ENCODE measurements at places on chromosomes 1 and 21.

- DNase-seq: no peak
These were observed 28.4 kb downstream of the FCRL5 start for GRCh38 chr1:157523774-157524493.

GRCh38 chr1:223133306-223133823, 9.7 kb downstream of the TLR5 start:
- no peak for DNase-seq

- no peak for DNase-seq
These were observed 57.1 kb downstream of the ZC3H11B start for GRCh38 chr1:219555806-219556205.

DNA sequence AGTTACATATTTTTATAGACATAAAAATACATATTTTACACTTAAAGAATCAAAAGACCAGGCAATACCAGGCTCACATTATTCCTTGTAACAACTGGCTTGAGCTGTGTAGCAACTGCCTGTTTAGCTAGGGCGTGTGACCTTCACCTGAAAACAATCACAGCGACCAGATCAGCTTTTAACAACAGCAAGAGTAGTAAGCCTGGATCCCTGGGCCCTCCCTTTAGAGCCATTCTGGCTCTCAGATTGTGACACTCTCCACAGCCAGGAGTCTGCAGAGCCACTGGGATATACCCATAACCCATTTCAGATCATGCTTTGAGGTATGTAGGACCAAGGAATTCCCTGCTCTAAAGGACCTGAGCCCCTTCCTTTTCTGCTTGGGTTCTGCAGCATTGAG, 29.4 kb upstream of the GNG4 start:
- DNase-seq: no peak

DNA sequence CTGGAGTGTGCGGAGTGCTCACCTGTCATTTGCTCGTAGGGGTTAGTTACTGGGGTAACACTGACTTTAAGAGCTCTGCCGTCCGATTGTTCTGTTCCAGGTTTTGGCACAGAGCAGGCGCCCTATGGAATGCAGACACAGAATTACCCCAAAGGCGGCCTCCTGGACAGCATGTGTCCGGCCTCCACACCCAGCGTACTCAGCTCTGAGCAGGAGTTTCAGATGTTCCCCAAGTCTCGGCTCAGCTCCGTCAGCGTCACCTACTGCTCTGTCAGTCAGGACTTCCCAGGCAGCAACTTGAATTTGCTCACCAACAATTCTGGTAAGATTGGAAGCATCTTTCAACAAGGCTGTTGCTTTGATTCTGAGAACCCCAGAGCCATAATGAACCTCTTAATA, 12.6 kb downstream of the ETS2 start:
- no peak for DNase-seq

GRCh38 chr1:193519922-193520321, 333.5 kb upstream of the B3GALT2 start:
- no peak for DNase-seq

GRCh38 chr21:41367301-41367944, 5.6 kb downstream of the MX2 start:
- no peak for DNase-seq

- no peak for DNase-seq
These were observed 13.3 kb upstream of the SPOCD1 start for GRCh38 chr1:31828926-31829690.

- DNase-seq: no peak
These were observed 216.4 kb downstream of the VAV3 start for GRCh38 chr1:107748531-107748930.

DNA sequence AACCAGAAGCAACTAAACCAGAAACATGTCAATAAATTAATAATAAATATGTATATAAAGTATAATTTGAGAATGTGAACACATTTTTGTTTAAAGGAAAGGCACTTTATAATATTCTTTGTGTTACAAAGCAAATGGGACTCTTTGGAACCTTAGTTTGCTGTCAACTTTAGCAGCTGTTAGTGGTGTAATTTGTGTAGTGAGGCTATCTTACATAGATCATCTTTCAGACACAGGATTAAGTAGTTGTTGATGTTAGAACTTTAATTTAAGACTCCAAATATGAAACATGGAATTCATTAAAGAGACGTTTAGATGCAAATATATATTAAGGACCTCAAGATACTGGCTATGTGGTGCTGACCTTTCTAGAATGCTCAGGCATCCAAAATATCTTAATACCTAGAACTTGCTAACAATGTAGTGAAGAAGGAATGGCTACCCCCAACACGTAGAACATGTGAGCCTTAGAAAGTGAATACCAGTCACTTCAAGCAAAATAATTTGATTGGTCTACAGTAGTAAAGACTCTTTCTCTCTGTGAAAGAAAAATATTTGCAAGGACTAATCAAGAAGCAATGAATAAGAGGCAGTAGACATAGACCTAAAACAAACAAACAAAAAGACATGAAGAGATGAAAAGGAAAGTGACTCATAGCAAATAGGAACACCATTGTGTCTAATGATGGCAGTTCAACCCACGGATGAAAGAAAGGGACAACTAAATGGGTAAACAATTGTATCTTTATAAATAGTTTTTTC, 811.4 kb downstream of the USP25 start:
- no peak for DNase-seq

DNA sequence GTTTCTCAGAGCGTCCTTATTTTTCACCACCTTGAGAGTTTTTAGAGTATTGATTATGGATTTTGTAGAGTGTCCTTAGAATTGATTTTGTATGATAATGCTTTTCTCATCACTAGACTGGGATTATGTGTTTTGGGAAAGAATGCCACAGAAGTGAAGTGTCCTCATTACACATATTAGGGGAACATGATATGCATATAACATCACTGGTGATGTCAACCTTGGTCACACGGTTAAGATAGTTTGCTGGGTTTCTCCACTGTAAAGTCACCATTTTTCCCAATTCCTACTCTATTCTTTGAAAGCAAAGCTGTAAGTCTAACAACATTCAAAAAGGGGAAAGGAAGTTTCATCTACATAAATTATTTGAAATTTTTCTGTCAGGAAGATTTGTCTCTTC, 39.6 kb upstream of the PALMD start:
- no peak for DNase-seq

GRCh38 chr1:58983162-58983561, 199.3 kb upstream of the JUN start:
- DNase-seq: no peak

DNA sequence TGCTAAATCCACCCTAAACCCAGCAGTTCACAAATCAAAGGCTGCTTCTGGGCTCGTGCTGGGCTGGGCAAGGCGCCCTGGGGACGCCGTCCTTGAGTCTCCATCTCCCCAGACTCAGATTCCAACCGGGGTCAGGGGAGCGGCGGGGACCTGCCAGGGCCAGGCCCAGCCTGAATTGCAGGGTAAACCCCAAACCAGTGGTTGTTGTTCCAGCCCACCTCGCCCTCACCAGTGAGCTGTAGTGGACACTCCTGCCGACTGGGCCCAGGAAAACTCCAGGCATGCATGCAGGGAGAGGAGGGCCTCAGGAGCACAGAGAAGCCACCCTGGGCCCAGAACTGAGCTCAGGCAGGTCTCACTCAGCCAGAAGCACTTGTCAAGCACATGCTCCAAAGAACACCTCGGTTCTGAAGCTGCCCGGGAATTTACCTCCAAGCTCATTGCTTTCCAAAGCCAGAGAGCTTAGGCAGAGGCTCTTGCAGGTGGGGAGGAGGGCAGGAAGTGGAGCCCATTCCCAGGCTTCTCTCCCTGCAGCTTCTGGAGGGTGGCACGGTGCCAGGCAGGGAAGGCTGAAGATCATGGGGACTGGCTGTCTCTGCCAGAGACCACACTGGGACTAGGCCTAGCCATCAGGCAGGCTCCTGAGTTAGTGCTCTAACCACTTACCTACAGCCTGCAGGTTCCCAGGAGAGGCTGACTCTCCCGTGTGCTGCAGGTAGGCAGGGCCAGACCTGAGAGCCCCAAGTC, 437.0 kb downstream of the MATN1 start:
- no peak for DNase-seq

- no peak for DNase-seq
These were observed 1434.5 kb downstream of the KCNT2 start for GRCh38 chr1:195173753-195174152.

DNA sequence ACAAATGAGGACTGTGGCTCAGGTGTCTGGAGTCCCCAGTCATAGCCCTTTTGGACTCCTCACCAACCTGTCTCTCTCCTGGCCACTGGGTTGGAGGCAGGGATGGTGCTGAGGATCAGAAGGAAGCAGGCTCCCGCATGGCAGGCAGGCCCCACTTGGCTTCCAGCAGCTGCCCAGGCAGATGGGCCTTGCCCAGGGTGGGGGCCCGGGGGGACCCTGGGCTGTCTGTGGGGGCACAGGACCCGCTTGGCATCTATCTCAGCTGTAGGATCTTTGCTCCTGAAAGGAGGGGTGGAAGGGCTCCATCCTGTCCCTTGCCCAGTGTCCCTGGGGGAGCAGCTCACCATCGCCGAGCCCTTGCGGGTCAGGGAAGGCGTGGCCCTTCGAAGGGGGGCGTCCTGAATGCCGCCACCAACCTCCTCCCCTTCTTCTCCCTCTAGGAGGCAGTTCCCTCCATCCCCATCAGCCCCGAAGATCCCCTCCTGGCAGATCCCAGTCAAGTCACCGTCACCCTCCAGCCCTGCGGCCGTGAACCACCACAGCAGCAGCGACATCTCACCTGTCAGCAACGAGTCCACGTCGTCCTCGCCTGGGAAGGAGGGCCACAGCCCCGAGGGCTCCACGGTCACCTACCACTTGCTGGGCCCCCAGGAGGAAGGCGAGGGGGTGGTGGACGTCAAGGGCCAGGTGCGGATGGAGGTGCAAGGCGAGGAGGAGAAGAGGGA, 154.5 kb downstream of the PEX14 start:
- DNase-seq: no peak

DNA sequence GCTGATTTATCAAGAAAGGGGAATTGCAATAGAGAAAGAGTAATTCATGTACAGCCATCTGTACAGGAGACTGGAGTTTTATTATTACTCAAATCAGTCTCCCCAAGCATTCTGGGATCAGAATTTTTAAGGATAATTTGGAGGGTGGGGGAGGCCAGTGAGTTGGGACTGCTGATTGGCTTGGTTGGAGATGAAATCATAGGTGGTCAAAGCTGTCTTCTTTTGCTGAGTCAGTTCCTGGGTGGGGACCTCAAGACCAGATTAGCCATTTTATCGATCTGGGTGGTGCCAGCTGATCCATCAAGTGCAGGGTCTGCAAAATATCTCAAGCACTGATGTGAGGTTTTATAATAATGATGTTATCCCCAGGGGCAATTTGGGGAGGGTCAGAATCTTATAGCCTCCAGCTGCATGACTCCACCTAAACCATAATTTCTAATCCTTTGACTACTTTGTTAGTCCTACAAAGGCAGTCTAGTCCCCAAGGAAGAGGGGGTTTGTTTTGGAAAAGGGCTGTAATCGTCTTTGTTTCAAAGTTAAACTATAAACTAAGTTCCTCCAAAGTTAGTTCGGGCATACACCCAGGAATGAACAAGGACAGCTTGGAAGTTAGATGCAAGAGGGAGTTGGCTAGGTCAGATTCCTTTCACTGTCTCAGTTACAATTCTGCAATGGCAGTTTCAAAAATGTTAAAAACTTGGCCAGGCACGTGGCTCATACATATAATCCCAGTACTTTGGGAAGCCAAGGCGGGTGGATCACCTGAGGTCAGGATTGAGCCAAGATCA, 16.9 kb upstream of the RAB3B start:
- no peak for DNase-seq

DNA sequence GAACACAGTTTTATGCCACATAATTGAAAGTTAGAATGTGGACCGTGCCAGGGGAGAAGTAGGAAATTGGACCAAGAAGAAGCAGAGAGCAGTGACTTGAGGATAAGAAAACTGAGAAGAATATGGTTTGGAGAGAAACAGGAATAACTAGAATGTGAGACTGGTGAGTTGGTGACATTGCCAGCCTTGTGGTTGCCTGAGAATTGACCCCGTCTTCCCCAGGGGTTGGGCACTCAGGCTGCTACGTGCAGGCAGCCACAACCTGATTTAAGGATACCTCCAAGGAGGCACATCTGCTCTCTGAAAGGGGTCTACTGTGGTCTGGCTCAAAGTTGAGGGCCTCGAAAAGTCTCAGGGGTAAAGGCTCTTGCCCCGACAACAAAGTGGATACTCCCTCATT, 112.1 kb upstream of the ARTN start:
- no peak for DNase-seq

Measured in CD4-positive, alpha-beta memory T cell (primary cell).